Inflammatory macrophage treated with lipopolysaccharide for 4 hours (primary cell): ENCODE measurements at places on chromosomes 5 and 9.
A peak's percentile ranks its signal among the peaks of the same experiment; 100 is the strongest.

DNA sequence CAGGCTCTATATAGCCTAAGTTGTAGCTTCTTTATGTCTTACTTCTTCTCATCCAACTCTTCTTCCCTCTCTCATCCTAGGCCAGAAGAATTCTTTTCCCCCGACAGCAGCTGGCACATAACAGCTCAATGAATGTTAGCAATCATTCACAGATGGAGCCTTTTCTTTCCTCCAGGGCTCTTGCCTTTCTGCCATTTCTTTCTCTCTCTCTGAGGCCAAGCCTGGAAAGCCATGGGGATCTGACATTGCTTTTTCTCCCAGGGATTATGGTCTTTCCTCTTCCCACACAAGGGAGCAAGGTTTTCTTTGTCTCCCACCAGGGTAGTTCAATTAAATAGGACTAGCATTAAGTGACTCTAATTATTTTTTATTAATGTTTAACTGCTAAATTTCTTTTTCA, 20.5 kb downstream of the SMIM15 start:
- no peak for DNase-seq

DNA sequence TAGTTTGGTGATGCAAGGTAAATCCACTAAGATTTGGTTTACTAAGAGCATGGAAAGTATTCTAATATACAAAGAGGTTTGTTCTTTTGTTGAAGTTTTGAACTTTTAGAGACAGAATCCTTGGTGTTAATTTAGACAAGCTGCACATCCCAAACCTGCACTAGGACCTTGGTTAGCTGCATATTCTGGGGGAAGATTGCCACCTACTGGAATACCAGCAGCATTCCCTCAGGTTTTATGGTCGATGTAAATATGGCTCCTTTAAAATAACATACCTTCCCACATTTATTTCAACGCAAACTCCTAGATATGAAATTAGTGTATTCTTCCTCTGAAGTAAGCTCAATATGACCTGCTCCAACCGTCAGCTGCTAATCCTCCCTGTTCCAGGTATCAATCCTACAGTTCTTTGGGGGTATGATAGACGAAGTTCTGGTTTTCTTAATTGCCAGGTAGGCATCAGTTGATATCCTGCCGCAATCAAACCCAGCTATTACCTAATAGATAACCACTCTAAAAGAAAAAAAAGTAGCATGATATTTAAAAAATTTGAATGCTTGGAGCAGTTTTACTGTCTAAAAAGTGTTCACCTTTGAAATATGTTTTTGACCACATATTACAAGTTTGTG, 624.1 kb downstream of the ISL1 start:
- DNase-seq: no peak

- no peak for DNase-seq
These were observed 717.0 kb downstream of the BRINP1 start for GRCh38 chr9:118652258-118652657.

GRCh38 chr9:82903503-82903902, 159.4 kb downstream of the RASEF start:
- no peak for DNase-seq

GRCh38 chr9:29644514-29644913, 2071.2 kb upstream of the C9orf72 start:
- DNase-seq: no peak

DNA sequence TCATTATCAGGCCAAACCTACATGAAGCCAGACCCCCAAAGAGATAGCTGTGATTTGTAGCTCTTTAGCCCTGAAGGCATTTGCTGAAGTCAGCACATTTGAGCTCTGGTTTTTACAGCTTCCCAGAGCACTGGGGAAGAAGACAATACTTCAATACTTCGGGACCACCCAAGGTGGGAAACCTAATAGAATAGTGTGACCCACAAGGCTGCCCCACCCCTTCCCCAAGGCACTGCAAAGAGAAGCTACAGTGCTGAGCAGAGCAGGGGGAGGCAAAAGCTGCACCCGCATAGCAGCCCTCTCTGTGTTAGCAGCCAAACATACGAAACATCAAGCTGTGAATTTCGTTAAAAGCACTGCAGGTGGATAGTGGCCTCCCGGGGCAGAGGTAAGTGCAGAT, 87.3 kb downstream of the HSD17B3 start:
- DNase-seq: no peak

DNA sequence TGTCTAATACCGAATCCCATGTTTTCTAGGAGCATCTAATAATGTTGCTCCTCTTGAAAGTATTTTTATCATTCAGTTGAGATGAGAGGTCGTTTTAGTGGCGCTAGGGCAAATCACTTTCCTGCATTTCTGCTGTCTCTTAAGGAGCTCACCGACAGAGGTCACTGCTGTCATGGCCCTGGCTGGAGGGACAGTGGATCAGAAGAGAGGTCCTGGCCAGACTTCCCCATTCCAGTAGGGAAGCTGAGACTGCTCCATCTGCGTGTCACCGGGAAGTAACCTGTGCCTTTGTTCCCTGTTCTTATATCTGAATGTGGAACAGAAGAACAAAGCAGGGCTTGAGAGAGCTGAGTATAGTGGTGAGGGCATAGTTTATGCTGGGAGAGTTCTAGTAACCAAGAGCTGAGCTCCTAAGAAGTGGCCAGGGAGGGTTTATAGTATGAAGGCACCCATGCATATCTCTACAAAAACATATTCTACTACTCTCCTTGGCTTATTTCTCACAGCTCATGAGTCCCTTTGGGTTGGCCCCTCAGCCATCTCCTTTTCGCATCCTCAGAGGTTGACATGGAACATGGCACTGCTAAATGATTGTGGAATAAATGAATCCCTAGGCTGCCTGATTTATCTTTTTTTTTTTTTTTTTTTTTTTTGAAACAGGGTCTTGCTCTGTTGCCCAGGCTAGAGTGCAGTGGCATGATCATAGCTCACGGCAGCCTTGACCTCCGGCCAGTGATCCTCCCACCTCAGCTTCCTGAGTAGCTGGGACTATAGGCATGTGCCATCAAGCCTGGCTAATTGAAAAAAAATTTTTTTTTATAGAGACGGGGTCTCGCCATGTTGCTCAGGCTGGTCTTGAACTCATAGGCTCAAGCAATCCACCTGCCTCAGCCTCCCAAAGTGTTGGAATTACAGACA, 27.2 kb downstream of the ATP6V0E1 start:
- peak; percentile 78 for DNase-seq

- DNase-seq: no peak
These were observed 730 bp downstream of the WWC1 start for GRCh38 chr5:168291964-168292785.

DNA sequence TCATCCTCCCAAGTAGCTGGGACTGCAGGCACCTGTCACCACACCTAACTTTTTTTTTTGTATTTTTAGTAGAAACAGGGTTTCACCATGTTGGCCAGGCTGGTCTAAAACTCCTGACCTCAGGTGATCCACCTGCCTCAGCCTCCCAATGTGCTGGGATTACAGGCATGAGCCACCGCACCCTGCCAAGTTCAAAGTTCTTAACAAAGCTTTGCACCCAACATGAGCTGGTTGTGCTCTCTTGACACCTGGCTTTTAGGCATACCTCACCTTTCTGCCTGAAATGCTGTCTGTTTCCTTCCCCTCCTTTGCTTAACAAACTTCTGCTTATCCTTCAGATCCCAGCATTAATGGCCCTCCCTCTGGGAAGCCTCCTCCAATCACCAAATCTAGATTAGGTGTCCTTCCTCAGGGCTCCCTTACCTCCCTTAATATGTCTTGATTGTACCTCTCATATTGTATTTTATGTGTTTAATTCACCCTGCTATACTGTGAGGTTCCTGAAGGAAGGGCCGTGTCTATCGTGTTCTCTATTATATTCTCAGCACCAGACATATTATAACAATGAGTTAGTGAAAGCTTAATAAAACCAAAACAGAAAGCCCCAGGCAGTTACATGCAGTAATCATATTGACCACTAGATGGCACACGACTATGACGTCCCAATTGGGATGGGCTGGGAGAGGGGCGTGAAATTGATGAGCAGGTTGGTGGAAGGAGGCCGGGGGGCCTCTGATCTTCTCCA, 62.9 kb upstream of the PPARGC1B start:
- DNase-seq: peak; percentile 72

DNA sequence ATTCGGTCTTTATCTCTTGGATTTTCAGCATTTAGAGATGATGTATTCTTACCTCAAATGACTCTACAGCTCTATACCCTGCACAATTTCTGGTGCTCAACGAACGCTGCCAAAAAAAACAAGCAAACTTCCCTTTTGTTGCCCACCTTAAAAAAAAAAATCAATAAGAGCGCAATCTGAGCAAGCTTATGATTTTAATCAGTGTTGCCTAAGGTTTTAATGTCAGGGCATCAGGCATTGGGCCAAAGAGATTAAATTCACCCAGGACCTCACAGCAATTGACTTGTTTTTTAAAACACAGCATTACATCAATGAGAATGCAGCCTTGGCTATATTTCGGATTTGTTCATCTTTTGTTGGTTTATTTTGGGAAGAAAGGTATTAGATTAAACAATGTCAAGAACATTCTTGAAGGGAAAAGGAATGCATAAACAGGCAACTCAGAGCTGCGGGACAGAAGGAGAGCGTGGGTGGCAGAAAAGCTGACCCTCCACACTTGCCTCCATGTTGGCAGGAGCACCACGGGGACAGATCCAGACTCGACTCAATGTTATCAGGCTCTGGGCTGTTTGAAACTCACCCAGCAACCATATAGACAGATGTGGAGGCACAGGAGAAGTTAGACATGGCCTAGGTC, 127.5 kb upstream of the DAPK1 start:
- no peak for DNase-seq

GRCh38 chr5:87788416-87788815, 375.7 kb upstream of the CCNH start:
- DNase-seq: no peak

DNA sequence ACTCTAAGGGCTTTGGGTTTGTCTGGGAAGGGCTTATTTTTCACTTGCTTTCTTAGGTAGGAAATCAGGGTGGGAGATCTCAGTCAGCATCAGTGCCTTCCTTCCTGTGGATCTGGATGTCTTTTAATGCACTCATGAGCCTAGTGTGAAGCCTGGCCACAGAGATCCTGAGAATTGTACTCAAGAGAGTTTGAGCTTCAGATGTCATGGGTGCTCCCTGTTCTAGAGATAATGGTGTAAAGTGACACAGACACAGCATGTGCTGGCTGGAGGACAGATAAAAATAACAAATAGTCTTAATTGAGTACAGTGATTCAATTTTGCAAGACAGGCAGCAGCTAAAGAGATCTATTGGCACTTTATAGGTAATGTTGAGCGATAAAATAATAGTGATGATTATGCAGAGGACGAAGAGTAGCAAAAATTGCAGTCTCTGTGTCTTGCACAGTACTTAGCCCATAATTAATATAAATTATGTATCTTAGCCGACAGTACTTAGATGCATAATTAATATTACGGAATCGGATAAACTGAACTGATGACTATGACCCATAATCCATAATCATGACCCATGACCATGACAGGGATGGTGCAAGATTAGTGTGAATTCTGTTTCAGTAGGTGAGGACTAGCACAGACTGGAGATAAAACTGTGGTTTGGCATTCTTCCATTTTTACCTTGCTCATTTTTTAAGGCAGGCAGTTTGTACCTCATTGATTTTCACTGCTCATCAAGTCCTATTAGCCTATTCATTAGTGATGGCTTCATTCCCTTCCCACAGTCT, 408.7 kb upstream of the PIK3R1 start:
- no peak for DNase-seq

- DNase-seq: no peak
These were observed 18.3 kb downstream of the LAMC3 start for GRCh38 chr9:131027048-131027871.

GRCh38 chr5:113487781-113488644, at the start of gene MCC:
TSS of gene MCC (minus strand) at chr5:113488453.
- DNase-seq: peak; percentile 18

- DNase-seq: no peak
These were observed 9.6 kb downstream of the ZNF608 start for GRCh38 chr5:124736805-124737188.

- DNase-seq: peak; percentile 76
These were observed 2.3 kb downstream of the MAN2A1 start for GRCh38 chr5:109691996-109692395.

- DNase-seq: no peak
These were observed 10.9 kb downstream of the LHX2 start for GRCh38 chr9:124022201-124023121.

GRCh38 chr9:38313421-38313820, 79.1 kb upstream of the ALDH1B1 start:
- DNase-seq: no peak

- peak; percentile 55 for DNase-seq
These were observed 1.3 kb downstream of the MAT2B start for GRCh38 chr5:163506726-163507125.

DNA sequence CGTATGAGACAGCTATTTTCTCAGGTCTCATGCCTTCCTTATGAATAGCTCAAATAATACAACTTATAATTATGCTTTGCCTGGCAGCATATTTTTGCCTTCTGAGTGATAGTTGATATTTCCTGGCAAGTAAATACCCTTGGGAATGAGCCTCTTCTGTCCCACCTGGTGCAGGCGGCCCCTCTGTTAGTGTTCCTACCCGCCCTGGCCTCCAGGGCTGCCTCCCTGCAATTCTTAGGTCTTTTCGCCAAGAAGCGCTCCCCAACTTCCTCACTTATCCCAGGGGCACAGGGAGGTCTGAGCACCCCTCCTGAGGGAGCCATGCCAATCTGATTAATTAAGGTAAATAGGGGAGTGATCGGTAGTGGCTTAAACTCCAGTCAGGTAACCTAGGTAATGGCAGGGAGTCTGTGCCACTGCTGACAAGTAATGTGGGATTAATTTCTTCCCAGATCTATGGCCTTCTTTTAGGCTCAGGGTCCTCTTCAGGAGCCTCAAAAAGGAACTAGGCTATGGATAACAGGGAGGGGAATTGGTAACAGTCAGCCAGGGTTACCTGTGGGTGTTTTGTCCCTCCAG, 81.5 kb downstream of the GALNT10 start:
- no peak for DNase-seq

DNA sequence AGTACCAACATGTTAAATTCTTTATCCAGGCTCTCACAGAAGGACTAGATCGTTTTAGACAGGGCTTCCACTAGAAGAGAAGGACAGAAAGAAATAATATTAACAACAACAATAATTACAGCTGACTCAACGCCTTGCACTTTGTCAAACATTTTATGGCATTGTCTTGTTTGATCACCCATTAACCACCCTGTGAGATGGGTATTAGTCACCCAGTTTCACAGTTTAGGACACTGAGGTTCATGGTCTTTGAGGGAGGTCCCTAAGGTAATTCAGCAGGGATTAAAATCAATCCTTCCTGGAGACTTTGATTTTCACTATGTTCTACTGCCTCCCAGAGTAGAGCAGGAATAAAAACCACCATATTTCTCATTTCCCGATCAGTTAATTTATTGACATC, 51.4 kb upstream of the BNC2 start:
- no peak for DNase-seq
